Right cardiac atrium (tissue), 5 donors: ENCODE measurements at places on chromosomes 7 and 10. TPM values are rescaled to one million over a fixed set of nuclear protein-coding genes. Genes with fewer than 3 reads are reported as not detected.

- no peak for DNase-seq
These were observed 34.3 kb upstream of the PTF1A start for GRCh38 chr10:23157691-23158369.

GRCh38 chr7:147060070-147060469 lies 943.5 kb downstream of the CNTNAP2 start:
- DNase-seq: no peak

GRCh38 chr7:139813151-139813550 lies 15.9 kb upstream of the TBXAS1 start:
- no peak for DNase-seq

DNA sequence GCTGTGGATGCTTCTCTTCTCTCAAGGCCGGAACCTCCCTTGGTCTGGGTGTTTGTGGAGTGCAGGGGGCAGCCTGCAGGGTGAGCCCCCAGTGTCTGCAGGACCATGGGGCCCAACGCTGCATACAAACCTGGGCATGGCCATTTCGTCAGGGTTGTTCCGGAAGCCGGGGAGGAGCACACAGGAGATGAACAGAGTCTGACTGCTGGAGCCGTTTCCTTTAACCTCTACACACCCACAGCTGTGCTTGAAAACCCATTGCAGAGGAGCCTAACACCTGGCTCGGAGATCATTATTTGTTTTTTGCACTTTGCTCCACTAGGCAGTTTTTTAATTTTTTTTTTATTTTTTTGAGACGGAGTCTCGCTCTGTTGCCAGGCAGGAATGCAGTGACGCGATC lies 167.6 kb upstream of the INSYN2A start:
- no peak for DNase-seq

- no peak for DNase-seq
These were observed 8.5 kb upstream of the ADAM8 start for GRCh38 chr10:133285217-133285616.

DNA sequence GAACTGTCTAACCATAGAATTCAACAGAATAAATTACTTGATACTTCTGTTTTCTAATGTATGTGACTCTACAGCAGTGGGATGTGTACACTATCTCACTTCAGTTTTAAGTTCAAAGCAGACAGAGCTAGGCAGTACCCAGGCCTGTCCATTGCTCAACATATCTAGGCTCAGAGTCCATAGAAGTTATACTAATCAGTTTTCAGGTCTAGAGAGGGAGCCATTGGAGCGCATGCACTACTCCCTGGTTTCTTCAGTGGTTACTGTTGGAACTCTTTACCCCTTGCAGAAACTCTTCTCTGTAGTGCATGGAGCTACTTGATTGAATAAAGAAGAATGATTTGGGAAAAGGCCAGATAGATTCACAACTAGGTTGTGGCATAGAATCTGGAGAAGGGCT lies 4.4 kb downstream of the CD36 start:
- DNase-seq: no peak

DNA sequence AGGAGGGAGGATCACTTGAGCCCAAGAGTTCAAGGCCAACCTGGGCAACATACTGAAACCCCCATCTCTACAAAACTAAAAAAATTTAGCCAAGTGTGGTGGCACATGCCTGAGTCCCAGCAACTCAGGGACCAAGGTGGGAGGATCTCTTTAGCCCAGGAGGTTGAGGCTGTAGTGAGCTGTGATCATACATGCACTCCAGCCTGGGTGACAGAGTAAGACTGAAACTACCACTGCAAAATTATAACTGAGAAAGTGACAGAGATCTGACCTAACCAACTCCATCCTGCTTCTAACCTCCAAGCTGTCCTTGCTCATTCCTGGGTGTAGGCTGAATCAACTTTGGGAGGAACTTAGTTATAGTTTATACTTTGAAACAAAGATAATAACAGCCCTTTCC lies 59.4 kb downstream of the HTR7 start:
- DNase-seq: no peak

DNA sequence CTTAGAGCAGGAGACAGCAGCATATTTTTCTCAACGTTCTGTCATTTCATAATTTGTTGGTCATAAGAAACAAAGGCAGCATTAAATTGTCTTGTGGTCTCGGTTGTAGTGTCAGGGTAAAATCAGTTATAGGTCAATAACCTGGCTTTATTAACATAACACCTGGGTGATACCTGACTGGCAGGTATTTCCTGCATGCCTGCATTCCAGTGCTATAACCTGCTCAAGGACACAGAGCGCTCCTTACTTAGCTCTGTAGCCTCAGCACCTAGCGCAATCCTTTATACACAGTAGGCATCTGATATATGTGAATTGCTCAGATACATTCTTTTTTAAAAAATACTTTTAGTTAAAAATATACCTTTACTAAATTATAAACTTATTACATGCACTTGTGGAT lies 38.9 kb upstream of the PRKG1 start:
- no peak for DNase-seq

The LIPM gene
- not detected for total RNA-seq

The CTNNA3 gene
- total RNA-seq: 67.7 TPM

The NKX1-2 gene
- not detected for total RNA-seq

The GTF2IRD1 gene
- 20.6 TPM for total RNA-seq

The NME8 gene
- total RNA-seq: not detected
